ENCODE measurements at places on chromosomes 2 and 18.

DNA sequence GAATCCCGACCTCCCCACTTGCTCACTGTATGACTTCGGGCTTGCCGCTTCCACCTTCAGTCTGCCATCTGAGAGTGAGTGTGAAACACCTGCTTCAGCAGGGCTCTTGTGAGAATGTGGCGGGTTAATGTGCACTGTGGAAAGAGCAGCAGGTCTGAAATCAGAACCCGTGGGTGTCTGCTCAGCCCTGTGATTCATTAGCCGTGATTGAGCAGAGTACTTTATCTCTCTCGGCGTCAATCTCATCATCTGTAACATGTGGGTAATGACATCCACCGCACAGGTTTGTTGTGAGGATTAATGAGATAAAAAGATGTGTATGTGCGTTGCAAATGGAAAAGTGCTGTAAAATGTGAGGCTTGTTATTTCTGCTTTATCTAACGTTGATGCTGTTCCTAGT lies 128.6 kb downstream of the LRATD1 start:
- DNase-seq, result no peak

- no peak for DNase-seq
Measured at GRCh38 chr18:6039055-6039454, 143.7 kb upstream of the TMEM200C start.

GRCh38 chr2:20339012-20339411 lies 11.6 kb downstream of the PUM2 start:
- DNase-seq, result no peak

- no peak for DNase-seq
Measured at GRCh38 chr2:16183345-16183744, 243.0 kb downstream of the MYCN start.

- no peak for DNase-seq
Measured at GRCh38 chr18:62321201-62321600, 3.9 kb upstream of the TNFRSF11A start.

Measured in NCI-H510A (cell line).